ENCODE measurements at places on chromosomes 3 and 15. TPM values are rescaled to one million over a fixed set of nuclear protein-coding genes. Genes with fewer than 3 reads are reported as not detected.

GRCh38 chr3:171218069-171218468, 191.5 kb upstream of the SLC2A2 start:
- no peak overlapping the region for H3K4me3 ChIP-seq
- no peaks in the 10 kb centered on the region for H3K4me1 ChIP-seq
- DNase-seq = no peak
- no peaks in the 10 kb centered on the region for H3K36me3 ChIP-seq

- H3K27ac ChIP-seq = no peak overlapping the region
- H3K27me3 ChIP-seq = no peaks in the 10 kb centered on the region
- no peaks in the 10 kb centered on the region for H3K4me1 ChIP-seq
- no peaks in the 10 kb centered on the region for H3K36me3 ChIP-seq
- no peak overlapping the region for H3K4me3 ChIP-seq
Measured at GRCh38 chr3:117346901-117347300, 637.3 kb downstream of the TUSC7 start.

Gene CHCHD6
- 8.9 TPM for total RNA-seq

GRCh38 chr15:65638681-65639089, 16.9 kb downstream of the SLC24A1 start:
- no peaks in the 10 kb centered on the region for H3K27me3 ChIP-seq
- peaks cover 17% of the 10 kb centered on the region for H3K4me1 ChIP-seq
- H3K27ac ChIP-seq = no peak overlapping the region
- DNase-seq = peak; percentile 82

GRCh38 chr3:105353485-105354161, 13.1 kb upstream of the ALCAM start:
- H3K4me1 ChIP-seq = peaks cover 63% of the 10 kb centered on the region
- H3K27me3 ChIP-seq = no peaks in the 10 kb centered on the region
- DNase-seq = no peak
- H3K36me3 ChIP-seq = no peaks in the 10 kb centered on the region
- H3K4me3 ChIP-seq = no peak overlapping the region
- no peak overlapping the region for H3K27ac ChIP-seq

DNA sequence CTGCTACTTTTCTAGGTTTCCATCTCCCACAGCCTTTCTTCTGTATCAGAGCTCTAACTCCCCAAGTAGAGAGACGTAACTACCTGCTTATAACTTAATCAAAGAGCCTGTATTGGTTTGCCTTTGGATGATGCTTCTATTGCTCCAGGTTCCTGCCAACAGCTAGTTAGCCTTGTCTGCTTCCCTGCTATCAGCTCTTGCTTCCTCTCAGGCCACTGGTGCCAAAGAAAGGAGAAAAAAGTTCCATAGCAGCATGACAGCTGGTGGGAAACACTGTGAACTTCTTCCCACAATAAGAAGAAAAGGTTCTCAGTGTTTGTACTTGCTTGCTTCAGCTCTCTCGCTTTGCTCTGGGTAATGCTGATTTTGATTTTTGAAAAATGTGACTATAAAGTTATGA, 206.6 kb downstream of the GBE1 start:
- DNase-seq = no peak
- H3K4me3 ChIP-seq = no peak overlapping the region
- peaks cover 25% of the 10 kb centered on the region for H3K4me1 ChIP-seq
- no peak overlapping the region for H3K27ac ChIP-seq
- H3K36me3 ChIP-seq = 0 out of 2 replicates have a peak, but pooled peaks cover 4% of the 10 kb centered on the region

DNA sequence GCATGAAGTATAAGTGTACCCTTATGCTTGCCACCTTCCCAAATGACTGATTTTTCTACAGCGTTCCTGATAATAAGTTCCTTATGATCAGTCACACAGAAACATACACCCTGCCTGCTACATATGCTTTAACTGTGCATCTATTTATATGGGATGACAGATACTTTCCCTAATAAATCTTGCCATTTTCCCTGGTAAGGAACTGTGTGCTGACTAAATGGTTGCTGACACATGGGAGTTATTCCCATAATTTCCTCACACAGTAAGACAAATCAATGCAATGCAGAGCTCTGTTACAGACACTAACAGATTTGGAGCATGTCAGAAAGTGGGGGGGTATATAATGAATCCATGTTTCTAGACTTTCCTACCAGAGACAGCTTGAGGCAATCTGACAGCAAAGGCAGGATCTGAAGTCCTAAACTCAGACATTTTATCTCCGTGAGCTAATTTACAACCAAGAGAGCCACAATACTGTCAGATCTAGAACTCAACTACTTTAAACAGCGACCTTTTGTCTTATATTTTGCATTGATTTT, 86.9 kb upstream of the TCF12 start:
- no peak overlapping the region for H3K4me3 ChIP-seq
- H3K4me1 ChIP-seq = peaks cover 22% of the 10 kb centered on the region
- no peaks in the 10 kb centered on the region for H3K27me3 ChIP-seq
- peak; percentile 29 for DNase-seq
- H3K27ac ChIP-seq = no peak overlapping the region

Gene ARL14
- not detected for total RNA-seq

- H3K36me3 ChIP-seq = no peaks in the 10 kb centered on the region
- no peak for DNase-seq
- H3K4me1 ChIP-seq = no peaks in the 10 kb centered on the region
- H3K27me3 ChIP-seq = no peaks in the 10 kb centered on the region
- no peak overlapping the region for H3K27ac ChIP-seq
Measured at GRCh38 chr3:156218353-156218744, 98.0 kb downstream of the KCNAB1 start.

DNA sequence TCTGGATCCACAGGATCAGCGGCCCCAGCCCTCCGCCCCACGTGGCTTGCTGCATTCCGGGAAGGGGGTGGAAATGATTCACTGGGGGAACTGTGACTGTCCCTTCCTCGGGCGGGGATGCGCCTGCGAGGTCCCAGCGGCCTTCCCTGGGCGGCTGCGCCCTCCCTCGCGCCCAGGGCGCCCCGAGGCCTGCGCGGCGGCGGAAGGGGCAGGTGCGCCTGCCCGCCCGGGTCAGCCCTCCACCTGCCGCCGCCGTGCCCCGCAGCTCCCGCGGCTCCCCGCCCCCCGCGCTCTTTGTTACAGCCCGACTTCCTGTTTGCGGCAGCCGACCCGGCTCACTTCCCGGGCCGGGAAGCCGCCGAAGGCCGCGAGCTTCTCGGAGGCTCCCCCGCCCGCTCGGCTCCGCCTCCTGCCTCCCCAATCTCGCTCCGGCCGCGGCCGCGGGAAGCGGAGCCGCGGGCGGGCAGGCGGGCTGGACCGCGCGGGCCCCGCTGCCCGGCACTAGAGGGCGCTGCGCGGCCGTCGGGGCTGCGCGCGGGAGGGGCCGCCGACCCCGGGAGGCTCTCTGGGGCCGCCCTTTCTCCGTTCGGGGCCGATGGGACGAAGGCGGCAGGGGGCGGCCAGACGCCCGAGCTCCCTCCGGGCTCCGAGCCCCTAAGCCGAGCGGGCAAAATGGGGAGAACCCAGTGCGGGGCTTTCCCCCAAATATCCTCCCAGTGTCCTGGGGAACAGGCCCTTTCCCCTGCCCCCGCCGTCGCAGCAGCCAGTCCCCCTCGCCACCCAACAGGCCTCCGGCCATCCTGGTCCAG, 11.5 kb upstream of the CHAC1 start:
- H3K4me3 ChIP-seq = peak overlapping the region; percentile 72
- no peaks in the 10 kb centered on the region for H3K36me3 ChIP-seq
- no peaks in the 10 kb centered on the region for H3K27me3 ChIP-seq
- H3K27ac ChIP-seq = peak overlapping the region; percentile 17
- DNase-seq = peak; percentile 90

Gene B3GALNT1
- total RNA-seq = 3.4 TPM

DNA sequence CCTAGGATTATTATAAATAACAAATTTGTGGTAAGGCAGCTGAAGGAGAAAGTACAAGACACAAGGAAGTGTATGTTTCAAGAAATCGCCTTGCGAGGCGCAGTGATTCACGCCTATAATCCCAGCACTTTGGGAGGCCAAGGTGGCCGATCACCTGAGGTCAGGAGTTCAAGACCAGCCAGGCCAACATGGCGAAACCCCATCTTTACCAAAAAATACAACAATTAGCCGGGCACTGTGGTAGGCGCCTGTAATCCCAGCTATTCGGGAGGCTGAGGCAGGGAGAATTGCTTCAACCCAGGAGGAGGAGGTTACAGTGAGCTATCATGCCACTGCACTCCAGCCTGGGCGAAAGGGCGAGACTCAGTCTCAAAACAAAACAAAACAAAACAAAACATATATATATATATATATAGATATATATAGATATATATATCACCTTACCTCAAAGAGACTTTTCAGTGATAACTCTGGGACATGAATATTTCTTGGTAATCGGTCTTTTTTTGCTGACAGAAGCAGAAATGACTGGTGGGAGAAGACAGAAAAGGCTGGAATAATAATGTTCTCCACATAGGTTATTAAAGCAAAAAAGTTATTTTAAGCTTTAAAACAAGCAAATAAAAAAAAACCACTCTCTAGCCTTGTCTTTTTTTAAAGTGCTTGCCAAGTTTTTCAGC, 52.3 kb downstream of the TRANK1 start:
- no peak overlapping the region for H3K27ac ChIP-seq
- H3K4me1 ChIP-seq = 0 out of 2 replicates have a peak, but pooled peaks cover 4% of the 10 kb centered on the region
- DNase-seq = no peak
- no peaks in the 10 kb centered on the region for H3K36me3 ChIP-seq

GRCh38 chr3:188052169-188053035, 101.6 kb upstream of the LPP start:
- no peak overlapping the region for H3K27ac ChIP-seq
- no peak overlapping the region for H3K4me3 ChIP-seq
- peaks cover 7% of the 10 kb centered on the region for H3K4me1 ChIP-seq
- no peaks in the 10 kb centered on the region for H3K36me3 ChIP-seq
- H3K27me3 ChIP-seq = no peaks in the 10 kb centered on the region

Gene ARPP21
- total RNA-seq = not detected

Gene AHSG
- total RNA-seq = not detected

GRCh38 chr15:66180531-66181097, 72.9 kb downstream of the MEGF11 start:
- H3K4me3 ChIP-seq = no peak overlapping the region
- H3K36me3 ChIP-seq = no peaks in the 10 kb centered on the region
- no peaks in the 10 kb centered on the region for H3K4me1 ChIP-seq
- DNase-seq = no peak
- peaks cover 87% of the 10 kb centered on the region for H3K27me3 ChIP-seq

DNA sequence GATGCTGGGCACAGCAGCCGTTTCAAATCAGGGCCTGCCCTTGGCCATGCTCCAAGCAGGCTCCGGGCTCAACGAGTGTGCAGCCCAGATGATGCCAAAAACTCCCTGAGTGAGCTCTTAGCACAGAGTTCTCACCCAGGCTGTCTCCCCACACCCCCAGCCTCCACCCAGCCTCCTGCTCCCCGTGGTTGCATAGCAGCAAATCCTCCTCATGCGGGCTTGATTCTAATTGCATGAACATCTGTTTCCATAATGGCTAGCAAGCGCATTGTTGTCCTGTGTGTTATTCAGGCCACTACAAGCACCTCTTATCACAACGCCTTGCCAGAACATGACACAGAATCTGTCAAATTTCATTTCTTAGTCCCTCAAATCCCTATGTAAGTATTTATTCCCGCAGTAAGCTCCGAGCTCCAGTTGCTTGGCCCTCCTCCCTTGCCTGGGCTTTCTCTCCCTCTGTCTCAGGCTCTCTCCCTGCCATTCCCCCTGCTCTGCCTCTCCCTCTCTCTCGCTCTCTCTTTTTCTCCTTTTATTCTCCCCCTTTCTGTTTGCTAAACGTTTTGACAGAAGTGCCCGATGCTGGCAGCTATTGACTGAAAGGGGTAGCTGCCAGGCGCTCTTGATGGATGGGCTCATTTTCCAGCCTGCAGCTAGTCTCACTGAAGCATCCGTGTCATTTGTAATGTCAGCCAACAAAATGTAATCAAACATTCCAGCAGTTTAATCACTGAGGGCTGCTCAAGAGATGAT, 306.5 kb downstream of the IL20RB start:
- DNase-seq = no peak
- no peaks in the 10 kb centered on the region for H3K27me3 ChIP-seq
- H3K36me3 ChIP-seq = no peaks in the 10 kb centered on the region
- H3K4me1 ChIP-seq = no peaks in the 10 kb centered on the region
- no peak overlapping the region for H3K27ac ChIP-seq

- DNase-seq = peak; percentile 56
- H3K27ac ChIP-seq = no peak overlapping the region
- H3K4me1 ChIP-seq = peaks cover 28% of the 10 kb centered on the region
- peaks cover 5% of the 10 kb centered on the region for H3K36me3 ChIP-seq
- H3K4me3 ChIP-seq = no peak overlapping the region
- no peaks in the 10 kb centered on the region for H3K27me3 ChIP-seq
Measured at GRCh38 chr15:77186594-77187011, 115.7 kb upstream of the TSPAN3 start.

GRCh38 chr15:89993349-89993748, 7.8 kb upstream of the ZNF710 start:
- no peak for DNase-seq
- H3K4me1 ChIP-seq = peaks cover 3% of the 10 kb centered on the region
- no peak overlapping the region for H3K4me3 ChIP-seq
- no peaks in the 10 kb centered on the region for H3K36me3 ChIP-seq

Gene COL6A5
- total RNA-seq = not detected

DNA sequence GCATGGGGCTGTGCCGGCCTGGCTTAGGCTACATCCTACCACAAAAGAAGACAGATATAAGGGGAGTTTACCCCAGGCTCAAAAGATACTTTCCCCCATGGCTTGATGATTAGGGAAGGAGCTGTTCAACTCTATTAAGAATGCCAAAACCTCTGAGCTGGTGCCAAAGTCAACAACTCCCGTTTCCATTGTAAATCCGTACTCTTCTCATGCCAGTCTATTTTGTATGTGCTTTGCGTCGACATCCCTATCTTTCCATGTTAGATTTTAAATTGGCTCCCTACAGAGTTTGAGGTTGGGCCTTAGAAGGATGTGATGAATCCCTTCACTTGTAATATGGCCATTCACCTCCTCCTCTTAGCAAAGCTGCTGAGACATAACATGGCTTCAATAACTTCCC, 46.9 kb downstream of the RLBP1 start:
- no peak overlapping the region for H3K4me3 ChIP-seq
- no peaks in the 10 kb centered on the region for H3K4me1 ChIP-seq
- H3K36me3 ChIP-seq = no peaks in the 10 kb centered on the region
- H3K27ac ChIP-seq = no peak overlapping the region
- H3K27me3 ChIP-seq = no peaks in the 10 kb centered on the region
- DNase-seq = no peak

Gene BNC1
- total RNA-seq = 8.7 TPM

GRCh38 chr3:101268971-101269671, 51.3 kb downstream of the IMPG2 start:
- H3K4me1 ChIP-seq = no peaks in the 10 kb centered on the region
- no peak overlapping the region for H3K27ac ChIP-seq
- H3K4me3 ChIP-seq = no peak overlapping the region
- no peaks in the 10 kb centered on the region for H3K27me3 ChIP-seq

All from GM23248 (cell line).